ENCODE measurements at places on chromosomes 3 and 15.

GRCh38 chr15:56725386-56725785 is 7.9 kb downstream of the ZNF280D start:
- no peak for DNase-seq

- no peak for DNase-seq
Measured at GRCh38 chr3:177589041-177589650, 391.9 kb upstream of the TBL1XR1 start.

GRCh38 chr3:71752831-71753700 is 589 bp upstream of the GPR27 start:
- no peak for DNase-seq

DNA sequence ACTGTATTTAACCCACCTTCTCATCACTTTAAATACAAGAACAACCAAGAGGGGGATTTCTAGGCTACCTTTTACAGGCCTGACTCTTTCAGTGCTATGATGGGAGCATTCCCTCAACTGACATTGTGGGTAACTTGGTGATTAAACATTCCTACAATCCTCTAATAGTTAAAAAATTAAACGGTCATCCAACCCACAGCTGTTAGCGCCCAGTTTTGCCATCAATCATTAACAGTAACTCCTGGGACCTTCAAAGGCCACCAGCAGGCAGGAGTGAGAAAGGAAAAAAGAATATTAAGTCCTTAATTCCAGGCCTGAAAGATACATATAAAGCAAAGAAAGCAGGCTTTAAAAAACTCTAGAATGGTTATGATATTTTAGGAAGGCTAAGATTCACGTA is 512.1 kb downstream of the MAGI1 start:
- DNase-seq, result no peak

- DNase-seq, result no peak
Measured at GRCh38 chr15:73753250-73754130, at the start of gene INSYN1. TSS of gene INSYN1 (minus strand) at chr15:73753351. CDS start at chr15:73751130, 2,221 bp downstream.

- DNase-seq, result no peak
Measured at GRCh38 chr15:87034886-87035285, 955.2 kb downstream of the AGBL1 start.

- no peak for DNase-seq
Measured at GRCh38 chr3:52570076-52570475, 33.7 kb downstream of the UQCC5 start.

GRCh38 chr3:159892801-159893200 is 95.8 kb upstream of the IL12A start:
- no peak for DNase-seq

GRCh38 chr3:54628888-54629441 is 298.9 kb downstream of the LRTM1 start:
- DNase-seq, result no peak

GRCh38 chr3:53252096-53252946 is 3.5 kb downstream of the TKT start:
- no peak for DNase-seq

GRCh38 chr15:83651541-83651940 is 2.4 kb upstream of the ADAMTSL3 start:
- no peak for DNase-seq

DNA sequence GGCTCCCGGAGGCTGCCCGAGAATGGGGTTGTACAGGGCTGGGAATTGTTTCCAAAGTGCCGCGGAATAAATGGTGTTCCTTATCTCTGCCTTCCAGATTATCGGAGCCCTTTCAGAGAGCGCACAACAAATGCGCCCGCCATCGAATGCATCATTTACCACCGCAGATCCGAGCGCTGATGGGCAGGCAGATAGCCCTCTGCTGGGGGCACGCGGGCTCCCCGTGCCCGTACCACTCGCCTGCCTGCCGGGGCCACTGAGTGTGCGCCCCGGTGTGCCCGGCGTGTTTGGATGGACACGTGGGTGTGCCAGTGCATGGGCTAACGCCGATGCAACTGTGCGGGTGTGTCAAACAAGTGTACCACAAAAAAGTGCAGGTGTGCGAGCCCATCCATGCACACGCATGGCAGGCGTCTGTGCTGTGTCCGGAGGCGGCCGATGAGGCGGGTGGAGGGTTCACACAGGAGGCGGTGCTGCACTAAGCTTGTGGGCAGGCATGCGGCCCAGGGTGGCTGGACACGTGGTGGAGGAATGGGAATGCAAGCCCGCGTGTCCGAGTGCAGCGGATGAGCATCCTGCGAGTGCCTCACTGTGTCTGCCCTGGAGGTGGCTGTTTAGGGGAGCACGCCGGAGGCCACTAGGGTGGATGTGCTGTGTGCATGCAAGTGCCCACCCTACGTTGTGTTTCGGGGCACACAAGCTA is 3.8 kb upstream of the GATA2 start:
- DNase-seq, result no peak

DNA sequence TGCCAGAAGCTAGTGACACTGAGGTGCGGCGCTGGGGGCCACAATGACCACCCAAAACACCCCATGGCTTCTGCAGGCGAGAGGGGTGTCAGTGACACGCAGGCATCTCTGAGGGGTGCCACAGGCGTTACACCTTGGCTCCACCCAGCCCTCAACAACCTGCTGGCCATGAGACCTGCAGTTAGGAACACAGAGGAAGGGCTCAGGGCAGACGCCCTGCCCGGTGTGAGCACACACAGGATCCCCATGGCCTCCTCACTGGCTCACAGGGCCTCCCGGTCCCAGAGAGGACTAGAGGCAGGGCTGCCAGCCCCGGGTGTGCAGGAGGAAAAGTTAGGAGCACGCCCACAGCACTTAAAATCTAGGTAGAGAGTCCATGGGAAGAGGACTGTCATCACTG is 35.1 kb downstream of the CYFIP1 start:
- no peak for DNase-seq

DNA sequence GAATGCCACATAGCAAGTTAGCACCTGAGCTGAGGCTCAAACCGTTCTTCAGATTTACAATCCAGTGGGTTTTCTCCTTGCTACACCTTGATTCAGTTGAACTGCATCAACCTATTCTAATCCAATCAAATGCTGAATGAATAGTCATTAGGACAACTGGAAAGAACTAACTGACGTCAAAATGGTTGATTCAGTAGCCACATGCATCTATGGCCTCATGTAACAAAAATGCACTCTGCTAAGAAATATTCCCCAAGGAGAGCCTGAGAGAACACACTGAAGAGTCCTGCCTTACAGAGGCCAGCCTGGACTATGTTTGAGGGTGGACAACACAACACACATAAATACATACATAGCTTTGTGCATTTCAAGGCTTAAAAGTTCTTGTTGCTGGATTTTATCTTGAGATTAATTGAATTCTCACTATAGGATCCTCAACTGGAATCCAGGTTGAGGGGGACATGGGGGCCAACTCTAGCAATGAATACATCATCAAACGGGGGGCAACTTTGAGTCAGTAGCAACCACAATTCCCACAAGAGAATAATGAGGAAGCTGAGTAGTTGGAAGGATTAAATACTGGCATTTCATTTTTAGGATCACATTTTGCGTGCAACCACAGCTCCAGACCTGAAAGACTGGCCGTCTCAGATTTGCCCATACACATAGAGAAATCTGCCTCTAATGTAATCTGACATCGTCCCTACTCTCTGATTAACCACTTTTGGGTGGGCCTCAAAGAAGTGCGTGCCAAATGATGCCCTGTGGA is 280.2 kb upstream of the ICE2 start:
- DNase-seq, result no peak

- no peak for DNase-seq
Measured at GRCh38 chr3:88219138-88219792, 69.5 kb downstream of the C3orf38 start.

- no peak for DNase-seq
Measured at GRCh38 chr15:96043591-96044171, 286.8 kb upstream of the NR2F2 start.

- no peak for DNase-seq
Measured at GRCh38 chr15:47917881-47918280, 200.6 kb downstream of the SEMA6D start.

DNA sequence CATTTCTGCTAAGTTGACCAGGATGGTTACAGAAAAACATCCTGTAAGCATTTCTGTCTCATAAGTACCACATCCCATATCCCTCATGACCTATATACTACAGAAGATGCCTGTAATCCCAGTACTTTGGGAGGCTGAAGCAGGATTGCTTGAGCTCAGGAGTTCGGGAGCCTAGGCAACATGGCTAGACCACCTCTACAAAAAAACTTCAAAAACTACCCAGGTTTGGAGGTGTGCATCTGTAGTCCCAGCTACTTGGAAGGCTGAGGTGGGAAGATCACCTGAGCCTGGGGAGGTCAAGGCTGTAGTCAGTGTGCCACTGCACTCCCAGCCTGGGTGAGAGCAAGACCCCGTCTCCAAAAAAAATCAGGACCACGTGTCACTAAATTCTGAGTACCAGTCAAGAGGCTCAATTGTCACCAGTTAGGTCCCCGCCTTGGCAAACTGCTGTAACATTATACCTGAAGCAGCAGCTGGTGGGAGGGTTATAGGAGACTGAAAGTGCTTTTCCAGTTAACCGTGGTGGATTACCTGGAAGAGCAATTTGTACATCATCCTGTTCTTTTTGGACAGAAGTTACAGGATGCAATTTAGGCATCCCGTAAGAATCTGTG is 6.2 kb downstream of the RPL32 start:
- DNase-seq, result no peak

GRCh38 chr15:69076756-69077155 is 62.3 kb downstream of the NOX5 start:
- no peak for DNase-seq

DNA sequence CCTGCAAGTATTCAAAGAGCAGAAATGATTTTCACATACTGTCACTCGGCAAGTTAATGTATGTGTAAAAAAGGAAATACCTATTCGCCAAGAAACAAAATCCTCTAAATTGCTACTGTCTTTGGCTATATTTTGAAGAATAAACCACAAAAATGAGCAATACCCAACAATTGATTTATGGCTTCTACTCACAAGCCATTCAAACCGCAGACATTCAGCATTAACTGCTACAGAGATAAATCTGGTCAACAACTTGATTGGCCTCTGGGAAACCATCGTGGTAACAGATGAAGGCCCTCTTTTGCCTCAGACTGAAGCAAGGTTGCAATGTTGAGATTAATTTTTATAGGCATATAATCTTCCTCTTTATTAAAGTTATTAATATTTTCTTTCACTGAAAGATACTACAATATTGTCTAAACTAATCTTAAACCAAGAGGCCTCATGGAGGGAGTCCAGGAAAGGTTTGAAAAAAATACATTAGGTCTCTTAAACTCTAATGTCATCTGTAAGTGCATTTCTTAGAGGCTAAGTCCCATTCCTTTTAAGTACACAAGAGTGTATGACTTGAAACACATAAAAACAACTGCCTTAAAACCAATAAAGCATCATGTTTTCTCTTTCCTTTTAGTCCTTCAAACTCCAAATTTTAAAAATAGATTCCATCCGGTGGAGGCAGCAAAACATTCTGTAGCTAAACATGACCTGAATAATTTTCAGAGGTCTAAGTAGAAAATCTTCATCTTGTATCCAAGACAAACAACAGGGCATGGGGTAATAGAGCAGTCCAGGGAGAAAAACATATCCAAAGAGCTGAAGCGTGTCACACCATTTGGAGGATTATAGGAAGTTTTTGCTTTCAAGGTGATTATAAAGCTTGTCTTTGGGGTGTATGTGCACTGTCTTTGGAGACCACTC is 162.4 kb upstream of the TGFBR2 start:
- no peak for DNase-seq

DNA sequence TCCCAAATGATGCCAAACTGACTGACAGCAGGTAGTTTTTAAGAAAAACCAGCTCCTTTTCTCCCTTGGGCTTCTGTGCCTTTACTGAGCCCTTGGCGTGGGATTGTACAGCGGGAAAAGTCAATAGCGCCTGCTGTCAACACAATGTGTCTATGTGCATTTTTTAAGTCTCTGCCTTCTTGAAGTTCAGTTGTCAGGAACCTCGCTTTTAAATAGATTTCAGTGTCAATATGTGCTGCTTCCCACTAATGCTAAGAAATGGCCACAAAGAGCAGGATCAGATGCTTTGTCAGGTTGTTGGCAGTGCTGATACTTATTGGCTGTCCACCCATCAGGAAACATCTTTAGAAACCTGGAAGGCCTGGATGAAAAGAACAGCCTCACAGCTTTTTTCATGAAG is 424.4 kb downstream of the C3orf38 start:
- no peak for DNase-seq

DNA sequence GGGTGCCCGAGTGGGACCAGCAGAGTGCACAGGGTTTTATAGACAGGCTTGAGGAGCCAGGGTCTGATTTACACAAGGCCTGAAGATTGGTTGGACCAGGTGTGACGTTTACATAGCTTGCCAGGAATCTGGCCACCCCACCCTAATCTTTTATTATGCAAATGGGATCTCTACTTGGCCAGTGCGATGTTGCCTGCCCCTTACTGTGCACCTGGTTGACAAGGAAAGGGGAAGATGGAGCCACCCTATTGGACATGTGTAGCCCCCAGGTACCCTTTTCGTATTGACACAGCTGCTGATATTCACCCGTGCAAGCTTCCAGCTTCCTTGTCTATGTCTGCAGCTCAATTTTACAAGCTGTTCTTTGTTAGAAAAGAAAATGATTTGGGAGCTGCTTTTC is 132.0 kb downstream of the ARNT2 start:
- DNase-seq, result no peak

- no peak for DNase-seq
Measured at GRCh38 chr3:112074006-112074405, 12.2 kb upstream of the C3orf52 start.

DNA sequence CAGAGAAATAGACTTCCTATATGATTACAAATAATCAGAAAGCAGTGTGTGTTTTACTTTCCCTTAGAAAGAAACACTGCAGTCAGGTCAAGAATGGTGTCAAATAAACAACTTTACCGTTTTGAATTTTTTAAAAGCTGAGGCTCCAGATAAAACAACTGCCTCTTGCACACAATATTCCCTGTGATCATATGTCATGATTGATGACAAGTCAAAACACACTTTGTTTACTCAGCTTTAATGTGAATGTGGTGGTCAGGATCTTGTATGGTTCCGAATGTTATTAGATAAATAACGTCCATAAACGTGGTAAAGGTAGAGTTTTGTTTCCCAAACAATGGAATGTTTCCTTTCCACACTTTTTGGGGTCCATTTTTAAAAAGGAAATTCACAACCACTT is 428.4 kb upstream of the MDFIC2 start:
- no peak for DNase-seq

- DNase-seq, result no peak
Measured at GRCh38 chr3:153070511-153070868, 91.5 kb upstream of the RAP2B start.

DNA sequence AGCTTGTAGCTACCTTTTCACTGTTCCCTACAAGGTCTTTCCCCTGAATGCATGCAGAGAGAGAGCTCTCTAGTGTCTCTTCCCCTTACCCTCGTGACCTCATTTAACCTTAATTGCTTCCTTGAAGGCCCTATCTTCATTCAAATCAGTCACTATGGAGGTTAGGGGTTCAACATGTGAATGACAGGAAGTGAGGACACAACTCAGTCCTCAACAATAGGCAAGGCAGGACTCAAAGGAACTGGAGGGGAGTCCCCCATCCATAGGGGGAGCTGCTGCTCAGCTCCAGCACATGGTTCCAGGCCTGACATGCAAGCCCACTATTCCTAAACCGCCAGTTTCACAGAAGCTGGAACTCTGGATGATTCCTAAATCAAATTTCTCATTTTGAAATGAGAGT is 33.8 kb upstream of the GYG1 start:
- DNase-seq, result peak; percentile 20

GRCh38 chr15:94353488-94353820 is 122.1 kb downstream of the MCTP2 start:
- no peak for DNase-seq

GRCh38 chr3:124520970-124521369 is 209.3 kb upstream of the UMPS start:
- no peak for DNase-seq

- DNase-seq, result no peak
Measured at GRCh38 chr15:28943146-28943545, 57.4 kb downstream of the APBA2 start.

- no peak for DNase-seq
Measured at GRCh38 chr15:55031727-55032126, 165.0 kb downstream of the RSL24D1 start.
